ENCODE measurements at places on chromosomes 4 and X. TPM values are rescaled to one million over a fixed set of nuclear protein-coding genes. Genes with fewer than 3 reads are reported as not detected.

The ARMCX4 gene
- total RNA-seq, result 0.28 TPM

The USP27X gene
- total RNA-seq, result 3.4 TPM

The PAGE2B gene
- not detected for total RNA-seq

The MAGED4 gene
- 8.6 TPM for total RNA-seq

The UGT2A1 gene
- total RNA-seq, result not detected

The CXorf51A gene
- total RNA-seq, result not detected

The TEX13B gene
- total RNA-seq, result not detected

The NAP1L5 gene
- total RNA-seq, result 1.5 TPM

The LYAR gene
- total RNA-seq, result 41.1 TPM

The DMRTC1B gene
- not detected for total RNA-seq

The PPP1R2C gene
- not detected for total RNA-seq

The FGF13 gene
- total RNA-seq, result not detected

The ETDA gene
- not detected for total RNA-seq

The GPC3 gene
- not detected for total RNA-seq

The SPARCL1 gene
- total RNA-seq, result not detected

The SFRP2 gene
- total RNA-seq, result not detected

The UBE2D3 gene
- total RNA-seq, result 206 TPM

The REST gene
- 8.7 TPM for total RNA-seq

The BTC gene
- total RNA-seq, result 1.3 TPM

The VCX3A gene
- total RNA-seq, result not detected

The YY2 gene
- total RNA-seq, result 2.2 TPM

The HMX1 gene
- total RNA-seq, result 0.16 TPM

The NLGN3 gene
- total RNA-seq, result 1.0 TPM

The HGFAC gene
- total RNA-seq, result 0.18 TPM

The TMPRSS11F gene
- not detected for total RNA-seq

The TRIM61 gene
- not detected for total RNA-seq

The CLDN2 gene
- total RNA-seq, result 9.9 TPM

The NKX3-2 gene
- total RNA-seq, result 0.09 TPM

The FHIP1A gene
- total RNA-seq, result 0.17 TPM

The CHRNA9 gene
- total RNA-seq, result 1.2 TPM

The APOO gene
- total RNA-seq, result 36.1 TPM

The USP53 gene
- 10.0 TPM for total RNA-seq

The STARD8 gene
- total RNA-seq, result 1.8 TPM

The PCDH11X gene
- total RNA-seq, result not detected

The TMSB15A gene
- not detected for total RNA-seq

The MBTPS2 gene
- 25.1 TPM for total RNA-seq

The LAMTOR3 gene
- total RNA-seq, result 24.9 TPM

The CTAG1A gene
- not detected for total RNA-seq

The AMTN gene
- total RNA-seq, result not detected

The TMPRSS11D gene
- total RNA-seq, result not detected

The ZXDA gene
- total RNA-seq, result 1.4 TPM

The TEX11 gene
- total RNA-seq, result not detected

The HSPA4L gene
- 9.0 TPM for total RNA-seq

The FGFBP2 gene
- total RNA-seq, result not detected

The PFKFB1 gene
- total RNA-seq, result 0.10 TPM

The CDKL2 gene
- total RNA-seq, result 0.47 TPM

The NUDT6 gene
- 7.2 TPM for total RNA-seq

The FAM149A gene
- 1.5 TPM for total RNA-seq

The TMEM184C gene
- 17.6 TPM for total RNA-seq

The CLNK gene
- total RNA-seq, result not detected

The FAM47E gene
- 0.13 TPM for total RNA-seq

The MMRN1 gene
- not detected for total RNA-seq

The MXRA5 gene
- total RNA-seq, result not detected

The KLHL13 gene
- 0.96 TPM for total RNA-seq

The ATP8A1 gene
- total RNA-seq, result 0.06 TPM

The MAGEA2 gene
- not detected for total RNA-seq
